Stimulated activated CD8-positive, alpha-beta memory T cell treated with anti-CD3 and anti-CD28 coated beads, Interleukin-2, amount 100 ng/mL, for 1 hour (primary cell): ENCODE measurements at places on chromosomes 1 and 21.
A peak's percentile ranks its signal among the peaks of the same experiment; 100 is the strongest.

- DNase-seq, result no peak
Measured at GRCh38 chr1:164033782-164034181, 525.2 kb upstream of the PBX1 start.

GRCh38 chr1:147756341-147756740 is 4.1 kb downstream of the GJA5 start:
- DNase-seq, result no peak

DNA sequence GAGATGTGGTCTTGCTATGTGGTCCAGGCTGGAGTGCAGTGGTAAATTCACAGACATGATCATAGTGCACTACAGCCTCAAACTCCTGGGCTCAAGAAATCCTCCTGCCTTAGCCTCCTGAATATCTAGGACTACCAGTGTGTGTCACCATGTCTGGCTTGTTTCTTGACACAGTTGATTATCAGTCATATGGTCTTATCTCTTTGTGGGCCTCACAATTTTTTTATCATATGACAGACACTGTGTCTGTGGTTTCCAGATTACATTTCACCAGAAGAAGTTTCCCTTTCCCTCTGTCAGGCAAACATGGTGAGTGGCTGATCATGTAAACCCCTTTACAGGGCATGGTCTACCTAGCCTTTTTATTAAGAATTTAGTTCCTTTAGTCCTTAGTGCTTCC is 96.1 kb downstream of the HFM1 start:
- no peak for DNase-seq

- no peak for DNase-seq
Measured at GRCh38 chr1:110616587-110616986, 10.4 kb upstream of the KCNA2 start.

DNA sequence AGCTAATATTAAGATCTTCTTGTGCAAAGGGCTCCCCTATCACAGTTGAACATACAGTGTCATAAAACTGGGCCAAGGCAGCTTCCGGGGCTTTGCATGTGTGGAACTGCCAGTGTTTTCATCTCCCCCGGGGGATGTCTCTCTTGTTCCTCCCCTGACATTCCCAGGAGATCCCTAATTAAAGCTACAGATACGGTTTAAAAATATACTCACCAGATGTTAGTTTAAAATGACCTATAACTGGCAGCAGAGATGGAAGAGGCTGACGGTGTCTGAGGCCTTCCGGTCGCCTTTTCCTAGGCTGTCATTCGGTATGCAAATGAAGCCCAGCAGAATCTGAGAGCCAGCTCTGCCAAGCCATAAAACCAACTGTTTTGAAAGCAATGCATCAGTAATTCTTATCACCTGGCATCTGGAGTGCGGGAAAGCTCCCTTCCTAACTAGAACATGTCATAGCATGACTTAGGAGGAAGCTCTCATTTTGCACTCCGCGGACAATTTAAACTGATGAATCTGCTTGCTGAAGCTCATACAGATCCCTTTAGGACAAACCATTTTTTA is 436.5 kb upstream of the VAMP3 start:
- DNase-seq, result no peak

GRCh38 chr1:35175098-35175576 is 17.8 kb downstream of the SFPQ start:
- DNase-seq, result no peak

GRCh38 chr1:84000196-84000885 is 1.4 kb upstream of the TTLL7 start:
- no peak for DNase-seq

GRCh38 chr1:154774175-154774855 is 95.8 kb downstream of the KCNN3 start:
- no peak for DNase-seq

- no peak for DNase-seq
Measured at GRCh38 chr1:229204921-229205777, 65.8 kb upstream of the RAB4A start.

GRCh38 chr1:176391621-176392020 is 71.4 kb upstream of the PAPPA2 start:
- no peak for DNase-seq

DNA sequence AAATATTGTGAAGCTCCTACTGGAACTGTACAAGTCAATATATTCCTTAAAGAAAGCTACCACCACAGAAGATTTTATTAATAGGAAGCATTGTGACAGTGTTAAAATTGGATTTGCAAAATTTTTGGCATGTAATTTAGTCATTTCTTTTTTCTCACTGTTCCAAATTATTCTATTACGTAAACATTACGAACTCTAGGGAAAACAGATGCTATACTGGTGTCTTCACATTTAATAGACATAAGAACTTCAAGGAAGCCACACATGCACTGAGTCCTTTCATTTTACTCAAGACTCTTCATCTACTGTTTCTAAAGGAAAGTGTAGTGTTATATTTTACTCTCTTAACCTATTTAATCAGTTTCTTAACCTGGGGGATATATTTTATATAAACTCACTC is 135.4 kb downstream of the HMCN1 start:
- no peak for DNase-seq

DNA sequence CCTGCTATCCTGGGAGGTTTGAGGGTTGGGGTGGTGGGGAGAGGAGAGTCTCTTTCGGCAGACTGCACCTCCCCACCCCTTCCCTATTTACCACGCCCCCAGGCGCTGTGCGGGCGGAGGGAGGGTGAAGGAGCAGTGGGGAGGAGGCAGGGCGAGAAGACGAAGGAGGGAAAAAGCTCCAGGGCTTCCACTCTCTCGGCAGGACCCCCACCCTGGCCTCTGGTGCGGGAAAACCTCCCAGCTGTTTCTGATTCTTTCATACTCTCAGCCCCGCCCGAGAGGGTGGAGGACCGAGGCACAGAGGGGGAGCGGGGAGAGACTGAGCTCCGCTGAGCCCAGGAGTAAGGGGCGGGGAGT is 866 bp upstream of the WNT2B start:
- DNase-seq, result no peak

- no peak for DNase-seq
Measured at GRCh38 chr1:75953461-75953860, 21.3 kb upstream of the ASB17 start.

DNA sequence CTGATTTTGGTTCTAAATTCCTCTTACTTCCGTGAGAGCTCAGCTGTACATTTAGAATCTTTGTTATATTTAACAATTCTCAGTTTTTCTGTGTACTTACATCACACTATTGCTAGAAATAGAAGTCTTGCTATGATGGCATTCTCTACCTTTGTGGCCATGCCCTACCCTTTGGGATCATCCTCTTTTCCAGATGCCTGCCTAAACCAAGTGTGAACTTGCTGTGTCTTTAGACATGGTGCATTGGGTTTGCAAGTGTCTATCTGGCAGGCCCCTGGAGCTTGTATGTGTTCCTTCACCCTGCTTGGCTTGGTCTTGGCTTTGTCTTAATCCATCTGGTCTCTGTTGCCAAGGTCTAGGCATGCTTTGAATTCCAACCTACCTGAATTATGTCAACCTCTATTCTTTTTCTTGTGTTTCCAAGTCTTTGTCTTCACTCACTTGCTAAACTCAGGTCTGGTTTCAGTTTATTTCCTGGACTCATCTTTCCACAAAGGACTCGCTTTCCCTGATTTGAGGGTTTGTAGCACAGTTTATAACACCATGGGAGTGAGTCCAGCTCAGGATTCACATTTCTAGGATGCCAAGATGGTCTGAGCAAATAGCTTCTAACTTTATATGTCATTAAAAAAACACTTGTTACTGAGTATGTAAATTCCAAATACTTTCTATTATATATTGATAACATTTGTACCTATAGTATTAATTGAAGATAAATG is 20.6 kb upstream of the APOBEC4 start:
- DNase-seq, result no peak

DNA sequence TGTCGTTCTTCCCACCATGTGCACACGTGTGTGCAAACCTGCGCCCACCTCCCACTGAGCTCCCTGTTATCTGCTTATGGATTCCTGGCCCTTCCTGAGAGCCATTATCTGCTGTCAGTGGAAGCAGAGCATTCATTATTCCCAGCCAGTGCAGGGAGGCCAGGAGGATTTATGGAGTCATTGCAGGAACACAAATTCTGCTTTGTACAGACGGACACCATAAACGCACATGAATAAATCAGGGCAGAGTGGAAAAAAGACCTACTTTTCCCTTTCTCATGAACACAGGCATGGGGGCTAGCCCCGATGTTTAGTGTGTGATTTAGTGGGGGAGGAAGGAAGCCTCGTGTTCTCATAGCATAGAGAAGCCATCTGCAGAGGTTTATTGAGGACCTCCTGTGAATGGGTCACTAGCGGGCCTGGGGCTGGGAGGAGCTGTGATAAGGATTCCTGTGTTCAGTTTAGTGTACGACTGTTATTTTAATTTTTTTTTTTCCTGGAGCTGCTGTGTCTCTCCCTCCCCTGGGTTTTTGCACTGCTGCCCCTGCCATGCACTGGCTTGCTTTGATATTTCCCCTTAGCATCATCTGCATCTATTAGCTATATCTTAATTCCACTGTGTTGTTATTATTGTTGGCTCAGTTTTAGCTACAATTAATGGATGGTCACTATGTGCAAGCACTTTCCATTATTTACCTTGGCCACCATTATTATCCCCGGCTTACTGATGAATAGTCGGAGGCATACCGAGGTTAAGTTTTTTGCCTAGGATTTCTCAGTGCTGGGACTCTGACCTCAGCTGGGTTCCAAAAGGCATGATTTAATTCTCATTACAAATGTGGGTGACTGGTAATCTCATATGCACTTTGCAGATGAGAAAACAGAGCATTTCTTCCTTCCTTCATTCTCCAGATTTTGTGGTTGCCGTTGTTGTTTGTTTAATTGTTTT is 33.0 kb downstream of the HUNK start:
- DNase-seq, result no peak

- no peak for DNase-seq
Measured at GRCh38 chr1:181092883-181093458, 4.5 kb downstream of the IER5 start.

DNA sequence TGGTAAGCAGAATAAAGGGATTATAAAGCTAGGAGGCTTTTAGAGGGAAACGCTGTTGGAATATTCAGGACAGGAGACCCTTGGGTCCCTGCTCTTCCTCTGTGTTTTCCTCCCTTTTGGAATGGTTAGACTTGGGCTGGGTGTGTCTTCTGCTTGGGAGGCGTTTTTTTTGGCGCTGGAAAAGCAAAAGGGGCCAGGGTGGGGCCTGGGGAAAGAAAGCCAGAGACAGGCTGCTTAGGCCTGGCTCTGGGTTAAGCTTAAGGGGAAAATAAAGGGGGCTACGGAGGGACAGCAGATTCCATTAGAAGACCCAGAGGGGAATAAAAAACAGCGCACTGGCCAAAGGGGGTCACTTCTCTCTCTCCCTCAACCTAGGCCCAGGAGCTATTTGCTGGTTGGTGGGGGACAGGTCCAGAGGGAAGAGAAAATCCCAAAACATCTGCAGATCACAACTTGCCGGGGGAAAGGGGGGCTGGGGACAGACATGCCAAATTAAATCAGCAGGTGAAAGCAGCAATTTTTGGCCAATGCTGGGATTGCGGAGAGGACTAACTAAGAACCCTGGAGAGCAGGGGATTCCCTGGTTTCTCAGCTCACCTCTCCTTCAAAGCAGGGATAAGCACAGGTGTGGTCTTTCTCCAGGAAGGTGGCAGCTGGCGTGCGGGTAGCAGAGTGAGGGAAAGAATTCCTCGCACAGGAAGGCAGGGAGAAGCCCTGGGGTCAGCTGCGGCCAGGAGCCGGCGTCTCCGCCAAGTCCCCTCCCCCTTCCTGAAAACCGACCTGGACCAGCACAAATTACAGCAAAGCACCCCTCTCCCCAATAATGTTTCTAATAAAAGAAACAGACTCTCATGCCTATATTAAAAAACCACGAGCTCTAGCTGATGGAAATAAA is 82.2 kb upstream of the AK4 start:
- DNase-seq, result no peak

DNA sequence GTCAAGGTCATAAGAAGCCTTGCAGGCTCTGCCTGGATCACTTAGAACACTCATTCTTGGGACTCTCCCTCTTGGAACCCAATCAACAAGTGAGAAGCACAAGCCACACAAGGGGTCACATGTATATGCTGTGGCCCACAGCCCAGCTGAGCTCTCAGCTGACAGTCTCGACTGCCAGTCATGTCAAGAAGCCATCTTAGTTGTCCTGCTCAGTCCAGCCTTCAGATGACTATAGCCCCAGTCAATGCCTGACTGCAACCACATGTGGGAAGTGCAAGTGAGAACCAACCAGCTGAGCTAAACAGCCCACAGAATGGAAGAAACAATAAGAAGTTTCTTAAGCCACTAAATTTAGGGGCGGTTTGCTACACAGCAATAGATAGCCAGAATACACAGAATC is 356.0 kb downstream of the KCNH1 start:
- DNase-seq, result no peak

- DNase-seq, result no peak
Measured at GRCh38 chr1:73874806-73875205, 323.2 kb downstream of the LRRIQ3 start.

DNA sequence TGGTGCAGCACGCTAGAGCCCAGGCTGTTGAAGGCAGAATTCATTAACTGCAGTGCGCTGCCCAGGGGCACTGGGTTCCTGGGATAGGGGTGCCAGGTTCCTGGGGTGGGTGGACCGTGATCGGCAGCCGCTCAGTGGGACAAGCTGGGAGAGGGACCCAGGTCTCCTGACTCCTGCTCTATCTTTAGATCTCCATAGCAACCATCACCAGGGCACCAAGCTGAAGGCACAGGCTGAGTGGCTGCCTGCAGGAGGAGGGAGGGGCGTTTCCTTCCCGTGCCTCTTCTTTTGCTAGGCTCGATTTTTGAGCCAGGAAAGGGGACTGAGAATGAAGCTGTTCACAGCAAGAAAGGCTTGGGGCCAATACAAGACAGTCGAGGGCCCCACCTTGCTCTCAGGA is 20.9 kb upstream of the CDCP2 start:
- no peak for DNase-seq

DNA sequence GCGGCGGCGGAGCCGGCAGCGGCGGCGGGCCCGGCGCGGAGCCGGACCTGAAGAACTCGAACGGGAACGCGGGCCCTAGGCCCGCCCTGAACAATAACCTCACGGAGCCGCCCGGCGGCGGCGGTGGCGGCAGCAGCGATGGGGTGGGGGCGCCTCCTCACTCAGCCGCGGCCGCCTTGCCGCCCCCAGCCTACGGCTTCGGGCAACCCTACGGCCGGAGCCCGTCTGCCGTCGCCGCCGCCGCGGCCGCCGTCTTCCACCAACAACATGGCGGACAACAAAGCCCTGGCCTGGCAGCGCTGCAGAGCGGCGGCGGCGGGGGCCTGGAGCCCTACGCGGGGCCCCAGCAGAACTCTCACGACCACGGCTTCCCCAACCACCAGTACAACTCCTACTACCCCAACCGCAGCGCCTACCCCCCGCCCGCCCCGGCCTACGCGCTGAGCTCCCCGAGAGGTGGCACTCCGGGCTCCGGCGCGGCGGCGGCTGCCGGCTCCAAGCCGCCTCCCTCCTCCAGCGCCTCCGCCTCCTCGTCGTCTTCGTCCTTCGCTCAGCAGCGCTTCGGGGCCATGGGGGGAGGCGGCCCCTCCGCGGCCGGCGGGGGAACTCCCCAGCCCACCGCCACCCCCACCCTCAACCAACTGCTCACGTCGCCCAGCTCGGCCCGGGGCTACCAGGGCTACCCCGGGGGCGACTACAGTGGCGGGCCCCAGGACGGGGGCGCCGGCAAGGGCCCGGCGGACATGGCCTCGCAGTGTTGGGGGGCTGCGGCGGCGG is 1.0 kb downstream of the ARID1A start:
- DNase-seq, result peak; percentile 37
